ENCODE measurements at places on chromosomes 11 and 22.

DNA sequence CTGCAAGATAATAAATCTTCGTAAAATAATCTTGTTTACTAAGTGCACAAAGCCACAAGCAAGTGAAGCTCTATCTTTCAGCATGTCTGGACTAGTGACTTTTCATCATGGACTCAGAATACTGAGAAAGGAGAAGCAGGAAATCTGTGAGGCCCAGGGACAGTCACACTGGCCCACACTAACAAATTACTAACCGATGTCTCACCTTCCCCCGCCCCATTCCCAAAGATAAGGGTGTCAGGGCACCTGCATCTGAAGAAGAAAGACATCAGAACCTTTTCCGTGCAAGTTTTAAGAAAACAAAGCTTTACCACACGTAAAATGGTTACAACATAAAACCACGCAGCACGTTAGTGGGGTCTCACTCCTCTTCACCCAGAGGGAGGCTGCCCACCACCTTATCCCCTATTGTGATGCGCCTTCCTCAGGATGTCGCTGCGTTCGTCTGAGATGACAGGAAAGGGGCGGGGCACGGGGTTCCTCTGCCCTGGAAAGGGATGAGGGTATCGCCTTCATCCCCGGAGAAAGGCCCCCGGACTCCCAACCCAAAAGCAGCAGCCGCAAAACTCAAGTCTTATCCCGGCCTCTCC lies 616 bp downstream of the BTBD10 start:
- peak; percentile 47 for DNase-seq

- DNase-seq = peak; percentile 43
Observed at GRCh38 chr22:24521791-24522245, 26.7 kb downstream of the UPB1 start.

DNA sequence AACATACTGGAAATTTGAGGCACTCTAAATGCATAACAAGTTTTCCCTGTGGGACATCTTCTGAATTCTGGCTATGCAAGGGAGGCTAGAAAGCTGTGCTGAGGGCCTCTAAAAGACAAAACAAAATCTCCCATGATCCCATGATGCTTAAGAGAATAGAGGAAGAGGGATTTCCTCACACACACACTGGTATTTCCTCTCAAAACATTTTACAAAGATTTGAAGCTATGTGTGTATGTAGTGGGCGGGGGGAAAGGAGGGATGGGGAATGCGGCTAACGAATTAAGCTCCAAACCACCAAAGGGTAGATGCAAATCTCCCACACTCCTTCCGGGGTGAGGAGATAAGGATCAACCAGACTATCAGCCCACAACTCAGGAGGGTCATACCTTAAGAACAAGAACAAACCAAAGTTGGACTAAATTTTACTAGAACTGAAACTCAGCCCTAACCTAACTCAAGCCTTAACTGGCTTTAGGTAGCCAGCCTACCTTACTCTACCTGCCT lies 6.0 kb downstream of the OR2AT4 start:
- no peak for DNase-seq

GRCh38 chr11:132358573-132358953 lies 988.1 kb downstream of the NTM start:
- DNase-seq = no peak

GRCh38 chr11:134858783-134859480 lies 446.9 kb upstream of the B3GAT1 start:
- DNase-seq = no peak

DNA sequence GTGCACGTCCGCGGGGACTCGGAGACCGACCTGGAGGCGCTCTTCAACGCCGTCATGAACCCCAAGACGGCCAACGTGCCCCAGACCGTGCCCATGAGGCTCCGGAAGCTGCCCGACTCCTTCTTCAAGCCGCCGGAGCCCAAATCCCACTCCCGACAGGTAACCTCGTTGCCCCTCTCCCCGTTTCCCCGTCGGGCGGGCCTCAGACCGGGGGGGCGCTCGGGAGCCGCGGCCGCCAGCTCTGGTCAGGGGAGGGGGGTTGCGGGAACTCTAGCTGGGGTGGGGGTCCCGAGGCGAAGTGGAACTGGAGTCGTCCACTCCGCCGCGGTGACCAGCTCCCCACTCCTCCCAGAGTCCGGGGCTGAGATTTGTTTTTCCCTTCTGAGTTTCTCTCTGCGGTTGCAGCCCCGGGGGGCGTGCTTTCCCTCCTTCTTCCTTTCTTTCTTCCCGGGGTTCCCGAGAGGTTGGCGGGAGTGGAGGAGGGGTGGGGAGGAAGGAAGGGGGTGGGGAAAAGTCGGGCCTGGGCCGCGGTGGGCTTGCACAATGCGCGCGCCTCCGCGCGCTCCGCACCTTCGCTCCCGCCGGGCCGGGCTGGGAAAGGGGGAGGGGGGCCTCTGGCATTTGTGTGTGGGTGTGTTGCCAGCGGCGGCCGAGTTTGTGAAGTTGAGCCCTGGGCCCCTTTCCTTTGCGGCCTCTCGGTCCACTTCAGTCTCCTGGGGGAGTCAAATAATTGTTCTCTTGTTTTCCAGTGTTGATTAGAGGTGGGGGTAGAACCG lies 952 bp downstream of the YAP1 start:
- DNase-seq = peak; percentile 70

GRCh38 chr22:20264614-20265452 lies 3.3 kb downstream of the RTN4R start:
- no peak for DNase-seq

- peak; percentile 96 for DNase-seq
Observed at GRCh38 chr11:65040847-65041622, at the start of gene SAC3D1. SAC3D1 (plus strand) TSS chr11:65041210; CDS start chr11:65041293, 83 bp downstream.

DNA sequence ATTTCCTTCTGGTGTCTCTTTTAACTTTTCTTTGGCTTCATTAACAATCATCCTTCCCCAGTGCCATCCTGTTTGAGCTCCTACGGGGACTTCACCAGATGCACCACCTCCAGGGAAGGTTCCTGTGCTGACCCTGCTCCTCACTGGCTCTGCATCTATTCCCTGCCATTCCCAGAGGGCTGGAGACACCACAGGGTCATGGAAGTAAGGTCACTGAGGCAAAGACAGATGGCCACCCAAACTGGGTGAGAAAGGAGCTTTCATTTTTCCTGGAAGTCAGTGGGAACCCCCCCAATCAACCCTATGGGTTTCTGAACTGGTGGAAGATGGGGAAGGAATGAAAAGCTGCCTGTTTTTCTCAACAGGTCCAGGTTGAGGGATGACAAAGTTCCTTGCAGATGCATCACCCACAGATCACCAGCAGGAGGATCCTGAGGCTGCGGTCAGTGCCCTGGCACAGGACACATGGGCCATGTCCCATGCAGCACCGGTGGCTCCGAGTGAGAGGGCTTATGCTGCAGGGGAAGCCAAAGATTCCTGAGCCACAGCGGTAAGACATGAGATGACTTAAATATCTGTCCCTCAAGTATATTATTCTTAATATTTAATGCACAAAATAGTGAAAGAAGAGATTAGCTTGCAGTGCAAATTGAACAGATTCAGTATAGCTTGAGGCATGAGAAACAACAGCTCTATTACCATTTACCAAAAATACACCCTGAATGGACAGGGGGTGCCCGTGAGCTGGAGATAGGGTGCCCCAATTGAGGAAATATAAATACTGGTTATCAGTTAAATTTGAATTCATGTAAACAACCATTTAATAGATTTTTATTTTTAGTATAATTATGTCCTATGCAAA lies 73.0 kb upstream of the VPREB1 start:
- DNase-seq = peak; percentile 30

DNA sequence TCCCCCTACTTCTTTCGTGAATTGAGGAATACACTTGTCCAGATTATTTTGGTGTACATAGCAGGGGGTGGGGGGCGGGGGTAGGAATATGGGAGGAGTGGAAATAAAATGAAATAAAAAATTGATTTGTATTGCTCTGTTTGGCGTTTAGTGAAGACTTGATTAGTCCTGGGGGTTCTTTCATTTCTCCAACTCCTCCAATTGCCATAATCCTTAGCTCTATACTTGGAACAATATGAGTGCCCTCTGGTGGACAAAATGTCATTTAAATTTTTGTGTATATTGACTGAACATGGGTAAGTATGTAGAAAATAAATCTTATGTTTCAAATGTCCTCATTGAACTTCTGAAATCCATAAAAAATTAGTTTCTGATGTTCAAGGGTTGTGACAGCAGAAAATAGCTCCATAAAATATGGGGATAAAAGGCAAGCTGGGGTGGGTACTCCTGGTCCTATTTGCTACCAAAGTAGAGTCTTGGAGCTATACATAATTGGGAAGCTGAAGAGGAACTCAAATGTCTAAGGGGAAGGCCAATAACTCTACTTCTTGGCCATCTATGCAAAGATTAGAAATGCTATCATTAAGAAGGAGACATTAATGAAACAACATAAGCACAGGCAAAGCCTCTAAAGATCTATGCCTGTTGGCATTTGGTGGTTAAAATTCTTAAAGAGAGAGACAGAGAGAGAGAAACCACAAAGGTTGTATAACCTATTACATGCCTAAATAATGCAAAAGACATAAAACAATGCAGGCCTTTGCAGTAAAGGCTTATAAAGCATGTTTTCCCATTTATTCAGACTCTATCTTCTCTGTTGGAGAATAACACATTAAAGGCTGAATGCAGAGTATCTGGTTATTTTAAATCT lies 421.6 kb downstream of the METTL15 start:
- DNase-seq = peak; percentile 43

DNA sequence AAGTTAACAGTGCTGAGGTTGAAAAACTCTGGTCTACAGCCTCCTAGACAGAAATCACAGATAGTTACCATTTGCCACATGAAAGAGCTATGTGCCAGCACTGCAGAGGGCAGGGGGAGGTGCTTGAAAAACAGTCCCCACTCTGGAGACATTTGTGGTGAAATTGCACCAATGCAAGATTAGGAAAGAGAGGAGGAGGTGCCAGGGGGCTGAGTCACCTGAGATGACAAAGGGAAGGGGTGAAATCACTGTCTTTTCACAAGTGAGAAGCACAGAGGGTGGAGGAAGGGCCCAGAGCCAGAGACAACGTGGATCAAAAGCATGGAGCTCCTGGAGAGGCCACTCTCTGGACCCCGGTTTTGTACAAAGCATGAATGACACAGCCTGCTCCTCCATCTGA lies 196.3 kb downstream of the BUD13 start:
- DNase-seq = peak; percentile 18

DNA sequence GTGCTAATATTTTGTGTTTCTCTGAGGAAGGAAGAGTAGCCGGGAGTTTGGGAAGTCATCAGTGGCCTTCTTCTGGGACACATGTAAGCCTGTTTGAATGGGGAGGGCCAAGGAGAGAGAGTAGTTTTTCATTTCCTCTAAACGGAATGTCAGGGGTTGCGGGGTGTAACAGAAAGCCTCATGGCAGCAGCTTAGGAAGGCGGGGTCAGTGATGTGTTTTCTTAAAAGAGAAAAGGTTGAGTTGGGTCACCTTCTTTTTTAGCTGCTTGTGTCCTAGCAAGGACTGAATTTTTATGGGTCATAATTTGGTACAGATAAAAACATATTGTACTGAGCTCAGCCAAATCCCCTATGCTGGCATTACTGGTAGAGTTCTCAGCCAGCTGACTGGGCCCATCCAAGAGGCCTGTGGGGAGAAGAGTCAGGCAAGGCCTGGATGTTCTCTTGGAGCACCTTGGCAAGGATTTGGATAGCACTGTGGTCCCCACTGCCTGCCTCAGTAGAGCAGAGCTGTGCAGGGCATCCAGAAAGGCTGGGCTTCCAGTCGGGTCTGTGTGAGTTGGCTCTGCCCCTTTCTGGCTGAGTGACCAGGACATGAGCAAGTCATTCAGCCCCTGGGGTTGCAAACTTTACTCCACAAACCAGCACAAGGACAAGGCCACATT lies 29.4 kb upstream of the NAV2 start:
- DNase-seq = no peak

- no peak for DNase-seq
Observed at GRCh38 chr11:105589346-105589745, 20.5 kb upstream of the GRIA4 start.

GRCh38 chr22:46250035-46250782 lies at the start of gene CDPF1:
CDPF1 (minus strand) TSS chr22:46250293; CDS start chr22:46248284, 2,009 bp downstream.
- DNase-seq = peak; percentile 97

DNA sequence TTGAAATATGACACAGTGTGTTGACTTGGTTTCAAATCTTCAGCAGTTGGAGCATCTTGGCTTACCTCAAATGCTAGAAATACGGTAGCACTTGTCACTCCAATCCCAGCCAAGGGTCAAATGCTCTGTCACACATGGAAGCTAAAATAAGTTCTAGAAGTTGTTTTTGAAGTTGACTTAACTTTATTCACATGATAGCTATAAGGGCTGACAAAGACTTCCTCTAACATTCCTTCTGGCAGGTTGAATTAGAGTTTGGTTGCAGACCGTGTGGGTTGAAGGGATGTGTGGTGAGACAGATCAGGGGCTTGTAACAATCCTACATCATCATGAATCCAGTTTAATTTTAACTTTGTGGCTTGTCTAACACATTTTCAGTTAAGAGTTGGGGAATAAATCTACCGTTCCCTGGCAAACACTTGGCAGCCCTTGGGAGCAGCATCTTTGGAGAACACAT lies 4.6 kb downstream of the SLN start:
- DNase-seq = no peak

- peak; percentile 13 for DNase-seq
Observed at GRCh38 chr22:43726322-43726721, 85.8 kb downstream of the EFCAB6 start.

DNA sequence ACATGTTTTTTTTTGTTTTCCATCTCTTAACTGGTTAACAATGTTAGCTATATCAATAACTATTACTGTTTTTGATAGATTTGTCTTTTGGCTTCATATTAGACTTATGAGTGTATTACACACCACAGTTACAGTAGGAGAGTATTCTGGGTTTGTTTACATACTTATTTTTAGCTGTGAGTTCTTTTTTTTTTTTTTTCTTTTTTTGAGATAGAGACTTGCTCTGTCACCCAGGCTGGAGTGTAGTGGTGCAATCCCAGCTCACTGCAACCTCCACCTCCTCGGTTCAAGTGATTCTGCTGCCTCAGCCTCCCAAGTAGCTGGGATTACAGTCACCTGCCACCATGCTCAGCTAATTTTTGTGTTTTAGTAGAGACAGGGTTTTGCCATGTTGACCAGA lies 28.0 kb downstream of the CNTF start:
- DNase-seq = no peak

DNA sequence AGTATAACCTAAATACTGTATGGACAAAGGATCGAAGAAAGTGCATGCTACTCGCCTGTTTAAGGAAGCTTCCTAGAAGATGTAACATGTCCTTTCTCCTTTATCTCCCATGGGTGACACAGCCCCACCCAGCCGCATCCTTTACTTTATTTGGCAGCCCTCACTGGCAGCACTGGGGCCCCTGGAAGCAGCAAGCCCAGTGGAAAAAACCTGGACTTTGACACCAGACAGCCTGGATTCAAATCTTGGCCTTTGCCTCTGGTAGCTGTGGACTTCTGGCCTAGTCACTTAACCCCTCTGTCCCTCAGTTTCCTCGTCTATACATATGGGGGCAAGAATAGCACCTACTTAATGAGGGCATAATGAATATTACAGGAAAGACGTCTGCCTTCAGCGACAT lies 67.1 kb downstream of the MYEOV start:
- DNase-seq = no peak

GRCh38 chr22:24146194-24146616 lies 35.1 kb upstream of the SUSD2 start:
- DNase-seq = peak; percentile 59

Data from AG08395 (cell line).